ENCODE measurements at places on chromosomes 4 and X.

- no peak for DNase-seq
Observed at GRCh38 chrX:84187533-84188319, at the start of gene RPS6KA6. Gene RPS6KA6 (minus strand): TSS chrX:84188199. CDS start chrX:84187899, 300 bp downstream.

DNA sequence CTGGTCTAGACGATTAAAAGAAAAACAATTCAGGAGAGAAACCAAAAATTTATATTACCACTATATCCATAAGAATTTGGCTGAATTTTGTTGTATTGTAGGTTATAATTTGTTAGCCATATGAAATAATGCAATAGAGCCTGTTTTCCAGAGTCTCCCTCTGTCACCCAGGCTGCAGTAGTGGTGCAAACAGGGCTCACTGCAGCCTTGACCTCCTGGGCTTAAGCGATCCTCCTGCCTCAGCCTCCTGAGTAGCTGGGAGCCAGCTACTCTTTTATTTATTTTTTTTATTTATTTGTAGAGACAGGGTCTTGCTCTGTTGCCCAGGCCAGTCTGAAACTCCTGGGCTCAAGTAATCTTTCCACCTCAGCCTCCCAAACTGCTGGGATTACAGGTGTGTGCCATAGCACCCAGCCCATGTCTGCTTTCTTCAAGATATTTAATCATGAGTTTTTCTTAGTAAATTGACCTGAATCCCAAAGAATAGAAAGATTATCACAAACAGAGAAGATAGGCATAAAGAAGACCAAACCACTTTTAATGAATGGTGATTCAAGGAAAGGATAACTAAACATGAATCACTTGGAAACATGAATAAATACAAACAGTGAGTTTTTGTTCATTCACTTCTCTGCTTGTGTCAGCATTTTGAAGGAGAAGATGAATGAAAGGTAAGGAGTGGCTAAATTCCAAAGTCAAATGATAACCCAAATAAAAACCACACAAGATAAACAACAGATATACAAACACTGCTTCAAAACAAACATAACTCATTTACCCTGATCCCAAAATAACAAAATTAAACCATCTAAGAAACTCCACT is 82.1 kb downstream of the PPP3CA start:
- no peak for DNase-seq

GRCh38 chr4:111847296-111848008 is 297.8 kb upstream of the FAM241A start:
- no peak for DNase-seq

DNA sequence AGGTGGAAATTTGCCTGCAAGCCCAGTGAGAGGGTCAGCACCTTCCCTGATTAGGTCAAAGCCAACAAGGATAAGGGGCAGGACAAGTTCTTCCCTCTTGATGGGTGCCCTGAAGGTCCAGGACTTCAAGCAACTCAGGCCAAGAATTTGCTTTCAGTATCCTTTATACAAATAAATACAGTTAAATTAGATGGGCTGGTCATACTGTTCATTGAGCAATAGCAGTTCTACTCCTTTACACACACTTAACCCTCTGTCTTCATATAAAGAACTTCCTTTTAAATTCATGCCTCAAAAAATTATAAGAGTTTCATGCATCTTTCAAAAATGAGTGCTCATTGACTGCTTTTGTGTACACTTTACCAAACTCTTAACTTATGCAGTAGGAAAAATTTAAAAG is 392.0 kb downstream of the SPRY1 start:
- no peak for DNase-seq

GRCh38 chr4:168503652-168504362 is 7.0 kb downstream of the PALLD start:
- no peak for DNase-seq

- no peak for DNase-seq
Observed at GRCh38 chr4:78525559-78525958, 26.0 kb upstream of the ANXA3 start.

- no peak for DNase-seq
Observed at GRCh38 chr4:89284828-89285227, 22.8 kb downstream of the GPRIN3 start.

Data from vagina (tissue), 2 donors.